ENCODE measurements at places on chromosomes 3 and 15.

DNA sequence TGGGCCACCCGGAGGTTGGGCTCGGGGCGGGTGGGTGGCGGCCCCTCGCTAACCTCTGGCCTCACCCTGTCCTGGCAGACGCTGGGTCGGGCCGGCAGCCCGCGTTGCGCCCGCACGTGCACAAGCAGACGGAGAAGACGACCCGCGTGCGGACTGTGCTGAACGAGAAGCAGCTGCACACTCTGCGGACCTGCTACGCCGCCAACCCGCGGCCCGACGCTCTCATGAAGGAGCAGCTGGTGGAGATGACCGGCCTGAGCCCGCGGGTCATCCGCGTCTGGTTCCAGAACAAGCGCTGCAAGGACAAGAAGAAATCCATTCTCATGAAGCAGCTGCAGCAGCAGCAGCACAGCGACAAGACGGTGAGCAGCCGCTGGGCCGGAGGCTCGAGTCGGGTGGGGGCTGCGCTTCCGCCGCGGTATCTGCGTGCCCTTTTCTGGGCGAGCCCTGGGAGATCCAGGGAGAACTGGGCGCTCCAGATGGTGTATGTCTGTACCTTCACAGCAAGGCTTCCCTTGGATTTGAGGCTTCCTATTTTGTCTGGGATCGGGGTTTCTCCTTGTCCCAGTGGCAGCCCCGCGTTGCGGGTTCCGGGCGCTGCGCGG lies 3.7 kb downstream of the ISL2 start:
- DNase-seq, result peak; percentile 36

DNA sequence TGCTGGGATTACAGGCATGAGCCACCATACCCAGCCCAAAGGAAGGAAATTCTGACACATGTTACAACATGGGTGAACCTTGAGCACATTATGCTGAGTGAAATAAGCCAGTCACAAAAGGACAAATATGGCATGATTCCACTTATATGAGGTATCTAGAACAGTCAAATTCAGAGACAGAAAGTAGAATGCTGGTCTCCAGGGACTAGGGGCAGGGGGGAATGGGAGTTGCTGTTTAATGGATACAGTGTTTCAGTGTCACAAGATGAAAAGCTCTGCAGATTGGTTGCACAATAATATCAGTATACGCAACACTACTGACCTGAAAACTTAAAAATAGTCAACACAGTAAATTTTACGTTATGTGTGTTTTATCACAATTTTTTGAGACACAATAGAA lies 4.1 kb downstream of the SPATA12 start:
- no peak for DNase-seq

DNA sequence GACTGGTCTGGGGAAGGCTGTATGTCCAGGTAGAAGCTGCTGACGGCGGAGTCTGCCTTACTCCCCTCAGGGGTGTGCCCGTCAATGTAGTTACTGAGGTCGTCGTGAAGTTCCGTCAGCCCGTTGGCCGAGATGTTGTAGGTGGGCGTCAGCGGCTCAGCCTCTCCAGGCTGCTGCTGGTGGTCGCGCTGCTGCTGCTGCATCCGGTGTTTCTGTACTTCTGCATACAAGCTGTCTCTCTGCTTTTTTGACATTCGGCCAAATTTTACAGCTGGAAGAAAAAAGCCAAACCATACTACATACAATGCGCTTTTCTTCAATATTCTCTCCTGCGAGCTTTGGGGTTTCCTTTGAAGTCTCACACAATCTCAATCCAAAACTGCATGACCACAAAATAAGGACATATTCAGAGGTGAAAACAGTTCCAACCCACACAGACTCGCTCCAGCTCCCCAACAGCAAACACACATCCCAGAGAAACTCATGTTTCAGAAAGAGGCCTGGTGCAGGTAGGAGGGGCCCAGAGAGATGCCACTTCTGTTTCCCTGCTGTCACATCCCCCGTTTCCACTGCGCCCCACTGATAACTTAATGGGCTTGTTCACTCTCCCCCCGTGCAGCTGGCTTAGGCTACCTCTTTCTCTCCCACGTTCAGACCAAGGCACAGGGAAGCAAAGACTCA lies 32.5 kb upstream of the ICE2 start:
- no peak for DNase-seq

DNA sequence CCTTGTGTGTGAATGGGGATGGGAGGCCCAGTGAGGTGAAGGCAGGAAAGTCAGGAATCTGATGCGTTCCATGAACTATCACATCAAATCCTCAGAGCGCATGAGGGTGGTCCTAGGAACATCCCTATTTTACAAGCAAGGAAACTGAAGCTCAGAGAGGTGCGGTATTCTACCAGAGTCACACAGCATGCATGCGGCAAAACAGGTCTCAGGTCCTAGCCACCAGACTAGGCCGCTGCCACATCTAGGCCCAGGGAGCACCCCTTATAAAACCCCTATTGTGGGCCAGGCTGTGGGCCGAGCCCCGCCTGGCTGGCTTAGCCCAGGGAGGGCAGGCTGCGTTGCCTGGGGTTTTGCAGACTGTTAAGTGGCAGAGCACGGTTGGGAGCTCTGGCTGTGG lies 17.9 kb upstream of the GRIP2 start:
- DNase-seq, result no peak

Data from CD4-positive, alpha-beta T cell (primary cell).